ENCODE measurements at places on chromosomes 16 and 17.
A peak's percentile ranks its signal among the peaks of the same experiment; 100 is the strongest.

DNA sequence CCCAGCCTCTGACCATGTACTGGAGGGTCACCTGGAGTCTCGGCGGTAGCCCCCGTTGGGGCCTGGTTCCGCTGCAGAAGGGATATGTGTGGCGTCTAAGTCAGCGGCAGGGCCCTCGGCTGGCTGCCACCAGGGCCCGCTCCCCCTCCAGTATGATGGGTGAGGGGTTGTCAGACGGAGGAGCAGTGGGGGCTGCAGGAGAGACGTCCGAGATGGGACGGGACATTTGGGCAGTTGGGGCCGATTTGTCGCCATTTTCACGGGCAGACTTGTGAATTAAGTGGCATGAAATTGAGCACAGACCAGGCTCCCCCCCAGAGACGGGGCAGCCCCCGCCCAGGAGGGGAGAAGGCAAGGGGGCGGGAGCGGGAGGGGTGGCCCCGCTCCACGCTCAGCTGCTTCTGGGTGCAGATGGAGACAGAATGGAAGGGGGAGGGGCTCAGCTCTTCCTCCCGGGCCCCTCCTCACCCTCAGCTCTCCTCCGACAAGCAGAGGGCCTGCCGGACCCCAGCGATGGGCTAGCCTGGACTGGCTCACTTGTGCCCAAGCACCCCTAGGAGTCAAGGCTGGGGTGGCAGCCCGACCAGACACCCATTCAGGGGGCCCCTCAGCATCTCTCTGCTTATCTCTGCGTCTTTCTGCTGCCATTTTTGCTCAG is 52.7 kb upstream of the LHX1 start:
- no peak for DNase-seq

- DNase-seq = no peak
Measured at GRCh38 chr16:7964167-7964566, 626.1 kb downstream of the TMEM114 start.

- DNase-seq = no peak
Measured at GRCh38 chr17:82931699-82932517, 92.1 kb upstream of the ZNF750 start.

GRCh38 chr16:27414788-27415431 is 12.9 kb downstream of the IL21R start:
- no peak for DNase-seq

GRCh38 chr16:71526111-71526631 is at the start of gene CHST4:
Gene CHST4 (plus strand): TSS chr16:71526426. CDS start chr16:71536678, 10,252 bp downstream.
- no peak for DNase-seq

DNA sequence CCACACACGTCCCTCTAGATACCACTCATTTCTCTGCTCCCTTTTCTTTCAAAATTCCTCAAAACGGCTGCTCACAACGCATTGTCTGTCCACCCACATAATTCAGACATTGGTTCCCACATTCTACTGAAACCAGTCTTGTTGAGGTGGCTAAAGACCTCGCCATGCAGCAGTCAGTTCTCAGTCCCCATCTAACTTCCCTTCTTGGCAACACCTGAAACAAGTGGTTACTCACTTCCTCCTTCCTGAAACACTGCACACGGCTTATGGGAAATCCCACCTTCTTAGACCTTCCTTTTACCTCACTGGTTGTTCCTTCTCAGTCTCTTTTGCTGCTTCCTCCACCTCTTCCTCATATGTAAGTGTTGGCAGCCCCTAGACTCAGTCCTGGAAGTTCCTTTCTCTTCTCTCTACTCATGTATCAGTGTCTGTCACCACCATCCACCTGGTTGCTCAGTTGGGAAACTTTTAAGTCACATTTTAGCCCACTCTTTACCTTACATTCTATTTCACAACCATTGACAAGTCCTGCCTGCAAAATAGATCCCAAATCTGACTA is 277.1 kb downstream of the CEP112 start:
- peak; percentile 22 for DNase-seq

DNA sequence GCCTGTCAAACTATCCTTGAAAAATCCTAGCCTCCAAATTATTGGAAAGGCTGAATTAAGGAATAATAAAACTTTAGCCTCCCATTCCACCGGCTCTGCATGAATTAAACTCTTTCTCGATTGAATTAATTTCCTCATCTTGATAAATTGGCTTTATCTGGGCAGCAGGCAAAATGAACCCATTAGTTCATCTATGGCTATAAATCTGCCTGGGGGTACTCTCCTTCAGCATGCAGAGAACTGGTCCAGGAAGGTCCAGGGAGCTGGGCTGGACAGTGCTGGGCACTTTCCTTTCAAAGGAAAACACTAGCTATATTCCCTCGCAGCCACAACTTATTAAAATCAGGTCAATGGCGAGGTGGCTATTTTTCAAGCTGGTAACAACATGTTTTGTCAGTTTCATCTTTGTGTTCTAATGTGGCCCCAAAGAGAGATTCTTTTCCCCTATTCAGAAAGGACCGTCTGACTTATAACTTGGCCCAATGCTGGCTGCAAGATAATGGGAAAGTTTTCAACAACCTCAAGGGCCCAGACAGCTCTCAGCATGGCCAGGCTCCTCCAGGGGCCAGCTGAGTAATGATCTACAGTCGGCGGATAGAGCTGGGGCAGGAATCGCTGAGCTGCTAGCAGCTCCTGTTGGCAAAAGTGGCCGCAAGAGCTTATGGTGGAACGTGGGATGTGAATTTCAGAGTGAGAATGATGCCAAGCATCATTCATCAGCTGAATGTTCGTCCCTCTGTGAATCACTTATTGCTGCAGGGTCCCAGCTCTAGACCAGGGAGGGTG is 326.9 kb downstream of the SLC39A11 start:
- no peak for DNase-seq

GRCh38 chr17:19502517-19502916 is 31.1 kb upstream of the SLC47A1 start:
- DNase-seq = no peak

DNA sequence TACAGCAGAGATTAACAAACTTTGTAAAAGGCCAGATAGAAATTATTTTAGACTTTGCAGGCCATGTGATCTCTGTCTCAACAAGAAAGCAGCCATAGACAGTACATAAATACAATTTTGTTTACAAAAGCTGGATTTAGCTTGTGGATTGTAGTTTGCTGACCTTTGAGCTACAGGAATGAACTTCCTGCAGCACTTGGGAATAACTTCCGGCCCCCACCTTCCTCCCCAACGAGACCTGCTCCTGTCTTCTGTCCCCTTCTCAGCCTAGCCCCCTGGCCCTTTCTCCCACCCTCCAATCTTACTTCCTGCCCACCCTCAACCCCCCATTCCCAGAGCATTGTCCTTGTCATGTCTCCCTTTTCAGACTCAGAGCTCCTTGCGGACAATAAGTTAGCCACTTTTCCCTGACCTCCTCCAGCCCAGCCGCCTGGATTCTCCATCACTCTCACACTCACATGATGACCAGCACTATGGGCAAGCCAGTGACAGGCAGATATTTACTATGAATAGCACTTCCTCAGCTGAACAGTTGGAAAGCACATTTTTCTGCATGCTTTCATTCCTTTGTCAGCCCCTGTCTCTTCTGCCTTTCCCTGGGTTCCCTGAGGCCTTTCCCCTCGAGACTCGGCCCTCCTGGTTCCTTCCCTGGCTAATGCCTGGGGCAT is 27.6 kb upstream of the DLX3 start:
- DNase-seq = no peak

DNA sequence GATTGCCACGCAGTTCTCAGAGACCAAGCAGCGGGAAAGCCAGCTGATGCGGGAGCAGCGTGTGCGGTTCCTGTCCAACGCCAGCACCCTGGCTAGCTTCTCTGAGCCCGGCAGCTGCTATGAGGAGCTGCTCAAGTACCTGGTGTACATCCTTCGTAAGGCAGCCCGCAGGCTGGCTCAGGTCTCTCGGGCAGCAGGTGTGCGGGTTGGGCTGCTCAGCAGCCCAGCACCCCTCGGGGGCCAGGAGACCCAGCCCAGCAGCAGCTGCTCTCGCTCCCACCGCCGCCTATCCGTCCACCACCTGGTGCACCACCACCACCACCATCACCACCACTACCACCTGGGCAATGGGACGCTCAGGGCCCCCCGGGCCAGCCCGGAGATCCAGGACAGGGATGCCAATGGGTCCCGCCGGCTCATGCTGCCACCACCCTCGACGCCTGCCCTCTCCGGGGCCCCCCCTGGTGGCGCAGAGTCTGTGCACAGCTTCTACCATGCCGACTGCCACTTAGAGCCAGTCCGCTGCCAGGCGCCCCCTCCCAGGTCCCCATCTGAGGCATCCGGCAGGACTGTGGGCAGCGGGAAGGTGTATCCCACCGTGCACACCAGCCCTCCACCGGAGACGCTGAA is 15.2 kb downstream of the CACNA1G start:
- no peak for DNase-seq

DNA sequence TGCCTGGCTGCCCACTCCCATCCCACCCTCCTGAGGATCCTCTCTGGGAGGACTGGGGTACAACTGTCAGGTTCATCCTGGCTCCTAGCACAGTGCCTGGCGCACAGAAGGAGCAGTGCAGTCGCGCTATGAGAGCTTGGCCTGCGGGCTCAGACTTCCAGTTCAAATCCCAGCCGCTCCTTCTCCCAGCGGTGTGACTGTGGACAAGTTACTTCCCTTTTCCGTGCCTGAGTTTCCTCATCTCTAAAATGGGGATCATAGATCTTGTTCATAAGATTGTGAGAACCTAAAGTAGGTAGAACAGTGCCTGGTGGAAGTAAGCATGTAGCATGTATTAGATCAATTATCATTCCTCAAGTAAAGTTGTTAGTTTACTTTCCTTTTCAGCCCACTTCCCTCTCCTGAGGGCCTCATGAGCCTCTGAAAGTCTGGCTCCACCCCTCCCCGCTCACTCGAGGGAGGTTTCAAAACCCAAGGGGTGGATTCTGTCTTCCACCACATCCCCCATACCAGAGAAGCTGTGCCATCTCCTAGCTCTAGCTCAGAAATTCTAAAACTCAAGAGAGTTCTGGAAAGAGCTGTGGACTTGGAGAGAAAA is 19.9 kb upstream of the COL1A1 start:
- DNase-seq = peak; percentile 71

DNA sequence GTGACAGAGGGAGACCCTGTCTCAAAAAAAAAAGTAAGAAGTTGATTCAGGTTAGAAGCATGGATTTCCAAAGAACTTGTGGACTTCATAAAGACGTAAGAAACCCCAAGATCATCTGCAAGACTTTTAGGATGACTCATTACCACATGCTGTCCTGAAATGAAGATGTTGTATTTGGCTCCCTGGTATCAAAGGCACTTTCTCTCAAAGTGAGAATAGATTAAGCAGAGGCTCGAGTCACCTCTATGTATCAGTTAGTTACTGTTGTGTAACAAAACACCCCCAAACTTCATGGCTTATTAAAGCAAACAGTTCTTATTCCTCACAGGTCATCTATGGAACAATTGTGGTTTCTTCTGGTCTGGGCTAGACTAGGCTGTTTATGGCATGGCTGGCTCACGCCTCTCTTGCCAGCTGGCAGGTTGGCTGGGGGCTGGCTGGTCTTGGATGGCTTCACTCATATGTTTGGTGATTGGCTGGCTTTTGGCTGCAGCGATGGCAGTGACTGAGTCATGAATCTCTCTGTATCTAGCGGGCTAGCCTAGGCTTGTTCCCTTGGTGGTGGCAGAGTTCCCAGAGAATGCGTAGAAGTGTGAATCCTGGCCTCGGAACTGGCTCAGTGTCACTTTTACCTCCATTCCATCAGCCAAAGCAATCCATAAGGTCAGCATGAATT is 60.4 kb upstream of the MSI2 start:
- DNase-seq = no peak

DNA sequence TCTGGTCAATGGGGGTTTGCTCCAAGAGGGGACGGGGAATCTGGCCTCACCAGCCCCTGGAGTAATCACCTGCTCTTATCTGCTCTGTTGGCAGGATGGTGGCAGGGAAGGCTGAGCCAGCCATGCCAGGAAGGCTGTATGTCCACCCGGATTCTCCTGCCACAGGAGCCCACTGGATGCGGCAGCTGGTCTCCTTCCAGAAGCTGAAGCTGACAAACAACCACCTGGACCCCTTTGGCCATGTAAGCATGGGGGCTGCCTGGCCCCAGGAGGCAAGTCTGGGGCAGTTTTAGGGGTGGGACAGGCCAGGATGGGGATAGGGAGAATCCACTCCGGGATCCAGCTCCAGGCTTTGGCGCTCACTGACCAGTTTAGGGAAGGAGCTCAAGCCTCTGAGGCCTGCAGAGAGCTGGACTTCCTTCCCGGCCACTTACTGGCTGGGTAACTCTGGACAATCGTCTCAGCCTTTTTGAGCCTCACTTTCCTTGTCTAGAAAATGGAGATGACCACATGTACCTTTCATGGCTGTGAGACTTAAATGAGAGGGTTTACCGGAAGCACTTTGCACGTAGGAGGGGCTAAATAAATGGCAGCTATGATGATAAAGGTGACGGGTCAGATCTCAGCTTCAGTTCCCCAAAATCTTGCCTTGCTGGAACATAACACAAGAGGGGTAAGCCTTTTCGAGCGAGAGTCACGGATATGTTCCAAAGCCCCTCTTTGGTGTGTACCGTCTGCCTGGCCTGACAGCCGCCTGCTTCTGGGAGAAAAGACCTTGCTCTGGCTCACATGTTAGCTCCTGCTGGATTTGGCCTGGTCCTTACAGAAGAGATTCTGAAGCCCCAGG is 15.4 kb downstream of the TBX4 start:
- DNase-seq = no peak

DNA sequence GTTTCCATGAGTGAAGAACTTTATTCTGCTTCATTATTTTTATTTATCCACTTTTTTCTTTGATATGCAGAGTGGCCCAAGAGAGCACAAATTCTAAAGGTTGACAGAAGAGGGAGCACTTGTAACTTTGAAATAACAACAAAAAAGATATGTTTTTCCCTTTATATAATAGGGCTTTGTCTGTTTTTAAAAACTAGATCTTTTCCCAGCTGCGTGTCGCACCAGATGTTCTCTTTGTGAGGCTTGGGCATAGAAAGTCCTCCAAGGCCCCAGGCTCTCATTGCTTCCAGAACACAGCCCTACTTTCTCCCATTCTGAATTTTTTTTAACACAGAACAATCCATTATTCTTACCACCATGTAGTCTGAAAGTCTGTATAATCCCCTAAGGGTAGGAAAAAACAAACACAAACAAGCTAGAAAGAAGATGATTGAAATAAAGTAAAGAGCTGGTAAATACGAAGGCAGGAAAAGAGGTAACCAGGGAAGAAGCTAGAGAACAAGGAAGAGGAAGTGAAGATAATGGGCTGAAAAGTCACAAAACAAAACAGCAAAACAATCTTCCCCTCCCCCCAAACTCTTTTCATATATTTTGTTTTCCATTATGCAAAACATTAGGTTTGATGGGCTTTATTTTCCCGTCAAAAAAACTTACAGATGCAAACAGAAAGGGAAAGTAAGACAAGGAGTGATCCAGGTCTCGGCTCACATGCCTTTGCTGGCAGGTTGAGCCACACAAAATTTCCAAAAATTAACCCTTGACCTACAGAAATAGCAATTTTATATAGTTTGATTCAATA is 160.4 kb downstream of the ABCA8 start:
- DNase-seq = no peak

DNA sequence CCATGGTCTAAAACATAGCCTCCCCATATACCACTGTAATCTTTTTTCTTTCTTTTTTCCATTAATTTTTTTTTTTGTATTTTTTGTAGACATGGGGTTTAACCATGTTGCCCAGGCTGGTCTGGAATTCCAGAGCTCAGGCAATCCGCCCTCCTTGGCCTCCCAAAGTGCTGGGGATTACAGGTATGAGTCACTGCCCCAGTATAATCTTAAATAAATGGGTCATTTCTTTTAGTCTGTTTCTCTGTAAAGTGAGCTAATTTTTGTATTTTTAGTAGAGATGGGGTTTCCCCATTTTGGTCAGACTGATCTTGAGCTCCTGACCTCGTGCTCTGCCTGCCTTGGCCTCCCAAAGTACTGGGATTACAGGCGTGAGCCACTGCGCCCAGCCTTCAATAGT is 5.7 kb upstream of the NME1 start:
- no peak for DNase-seq

GRCh38 chr16:74186561-74186971 is 110.0 kb upstream of the PSMD7 start:
- no peak for DNase-seq

Measured in Jurkat, Clone E6-1 (cell line).